ENCODE measurements at places on chromosomes 2 and 18.

GRCh38 chr2:46821600-46821999 lies 94.0 kb downstream of the MCFD2 start:
- DNase-seq = no peak

DNA sequence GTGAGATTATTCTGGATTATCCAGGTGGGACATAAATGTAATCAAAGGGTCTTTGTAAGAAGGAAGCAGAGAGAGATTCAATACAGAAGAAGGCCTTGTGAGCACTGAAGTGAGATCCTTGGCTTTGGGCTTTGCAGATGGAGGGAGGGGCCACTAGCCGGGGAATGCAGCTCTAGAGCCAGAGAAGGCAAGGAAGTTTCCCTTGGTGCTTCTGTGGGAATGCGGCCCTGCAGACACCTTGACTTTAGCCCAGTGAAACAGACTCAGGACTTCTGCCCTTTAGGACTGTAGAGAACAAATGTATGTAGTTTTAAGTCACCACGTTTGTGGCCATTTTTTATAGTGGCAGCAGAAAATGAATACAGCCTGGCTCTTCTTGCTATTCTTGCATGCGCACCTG lies 8.1 kb downstream of the NEU2 start:
- no peak for DNase-seq

DNA sequence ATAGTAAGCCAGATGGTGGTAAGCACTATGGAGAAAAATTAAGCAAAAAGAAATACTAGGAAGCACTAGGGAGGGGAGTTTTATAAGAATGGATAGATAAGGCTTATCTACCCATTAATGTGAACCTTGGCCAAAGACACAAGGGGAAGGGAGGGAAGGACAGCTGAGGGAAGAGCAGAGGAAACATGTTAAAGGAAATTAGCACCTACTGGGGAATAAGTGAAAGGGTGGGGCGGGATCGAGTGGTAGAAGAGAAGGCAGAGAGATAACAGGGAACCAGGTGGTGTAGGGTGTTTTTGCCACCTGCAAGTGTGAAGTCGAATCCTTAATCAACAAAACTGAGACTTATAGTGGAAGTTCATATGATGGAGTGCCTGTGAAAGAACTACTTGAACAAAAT lies 1.7 kb downstream of the UNC80 start:
- DNase-seq = no peak

- DNase-seq = no peak
Measured at GRCh38 chr2:44753552-44754285, 187.8 kb upstream of the SIX3 start.

GRCh38 chr2:101521487-101521886 lies 46.6 kb upstream of the RFX8 start:
- DNase-seq = no peak

DNA sequence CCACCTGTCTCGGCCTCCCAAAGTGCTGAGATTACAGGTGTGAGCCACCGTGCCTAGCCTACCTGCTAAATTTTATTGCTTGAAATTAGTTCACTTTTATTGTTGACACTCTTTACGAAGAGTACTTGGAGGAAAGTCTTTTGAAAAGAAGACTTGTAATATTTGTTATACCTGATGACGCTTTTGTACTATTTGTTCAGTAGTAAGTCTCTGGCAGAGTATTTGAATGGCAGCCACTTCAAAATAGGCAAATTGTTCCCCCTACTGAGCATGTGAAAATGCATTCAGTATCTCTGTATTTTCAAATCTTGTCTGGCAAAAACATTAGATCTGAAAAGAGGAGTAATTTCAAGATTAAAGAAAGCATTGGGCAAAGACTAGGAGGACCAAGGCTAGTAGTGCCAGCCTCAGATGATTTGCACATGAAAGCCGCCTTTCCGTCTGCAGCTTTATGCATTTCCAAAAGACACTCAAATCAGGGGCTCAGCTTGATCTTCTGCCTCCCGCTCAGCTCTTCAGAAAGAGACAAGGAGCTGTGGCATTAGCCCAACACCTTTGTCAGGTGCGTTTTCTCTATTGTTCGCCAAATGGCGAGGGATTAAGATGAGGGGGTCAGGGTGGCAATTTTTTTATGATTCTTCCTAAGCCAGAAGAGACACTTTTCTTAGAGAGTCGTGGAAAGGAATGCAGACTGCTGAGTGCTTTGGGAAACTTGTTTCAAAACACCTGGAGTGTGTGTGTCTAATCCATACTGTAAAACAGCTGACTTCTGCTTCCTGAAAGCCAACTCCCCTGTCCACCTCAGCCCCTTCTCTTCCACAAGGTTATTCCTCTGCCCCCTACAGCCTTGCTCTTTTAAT lies 18.8 kb upstream of the FOXI3 start:
- no peak for DNase-seq

Data from activated effector memory CD4-positive, alpha-beta T cell treated with Interleukin-2 at 50 U/mL for 16 hours (primary cell).